Suppressor macrophage (primary cell): ENCODE measurements at places on chromosomes 11 and 22.

DNA sequence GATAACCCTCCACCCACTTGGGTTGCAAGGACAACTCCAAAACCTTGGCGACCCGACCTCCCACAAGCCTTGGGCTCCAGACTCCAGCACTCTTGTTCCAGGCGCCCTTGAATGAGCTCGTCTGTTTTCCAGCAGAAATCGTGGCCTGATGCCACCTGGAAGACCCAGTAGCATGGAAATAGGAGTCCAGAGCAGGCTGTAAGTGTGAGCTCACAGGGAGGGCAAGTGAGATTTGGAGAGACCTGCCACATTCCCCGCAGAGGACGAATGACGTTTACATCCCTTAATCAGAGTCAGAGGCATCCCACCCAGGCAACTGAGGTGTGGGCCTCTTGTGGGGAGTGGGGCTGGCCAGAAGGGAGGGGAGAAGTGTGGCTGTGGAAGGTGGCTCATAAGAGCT lies 71.9 kb downstream of the LDLRAD3 start:
- DNase-seq, result no peak

GRCh38 chr11:12008790-12009616 lies 577 bp upstream of the DKK3 start:
- no peak for DNase-seq

DNA sequence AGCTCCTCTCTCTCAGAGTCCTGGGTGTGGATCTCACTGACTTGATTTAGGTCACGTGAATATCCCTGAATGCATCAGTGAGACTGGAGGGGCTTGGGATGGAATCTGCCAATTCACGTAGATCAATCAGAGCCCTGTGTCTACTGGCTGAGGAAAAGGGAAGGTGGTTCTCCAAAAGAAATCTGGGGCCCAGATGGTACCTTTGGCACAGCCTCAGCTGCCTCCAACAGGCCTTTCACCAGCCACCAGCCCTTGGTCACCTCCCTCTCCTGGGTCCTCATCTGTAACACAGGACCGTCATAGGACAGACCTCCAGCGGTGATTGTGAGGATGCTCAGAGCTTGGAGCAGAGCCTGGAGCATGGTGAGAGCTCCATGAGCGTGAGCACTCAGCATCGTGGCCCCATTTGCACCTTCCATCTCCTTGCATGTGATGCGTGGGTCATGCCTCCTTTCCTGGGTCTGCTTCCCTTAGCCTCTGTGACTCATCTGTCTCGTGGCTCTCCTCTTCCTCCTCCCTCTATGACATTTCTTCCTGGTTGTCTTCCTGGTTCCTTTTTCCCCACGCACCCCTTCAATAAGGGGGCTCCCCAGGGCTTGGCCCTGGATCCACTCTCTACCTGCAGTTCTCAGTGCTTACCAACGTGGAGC lies 7.5 kb upstream of the MIEF1 start:
- peak; percentile 93 for DNase-seq

DNA sequence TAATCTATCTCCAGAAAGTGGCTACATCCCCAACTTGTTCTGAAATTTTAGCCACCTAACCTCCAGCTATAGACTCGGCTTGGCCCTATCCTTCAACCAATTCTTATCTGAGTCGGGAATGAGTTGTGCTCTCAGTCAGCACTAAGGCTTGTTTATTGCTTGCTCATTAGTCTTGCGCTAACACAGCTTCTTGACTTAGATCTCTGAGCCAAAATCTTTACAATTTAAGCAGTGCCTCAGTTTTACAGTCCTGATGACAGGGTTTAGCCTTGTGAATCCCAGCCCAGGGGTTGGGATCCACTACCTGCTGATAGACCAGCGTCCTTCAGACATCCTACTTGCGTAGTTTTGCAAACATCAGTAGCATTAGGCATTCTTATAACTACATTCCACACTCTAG lies 144.6 kb downstream of the NOX4 start:
- no peak for DNase-seq

GRCh38 chr11:7495882-7496551 lies 10.7 kb downstream of the OLFML1 start:
- DNase-seq, result peak; percentile 74

GRCh38 chr11:27040302-27041115 lies at the start of gene BBOX1:
Gene BBOX1, plus strand, starts transcription at chr11:27040815. Its CDS starts 14,616 bp downstream, at chr11:27055431.
- no peak for DNase-seq

DNA sequence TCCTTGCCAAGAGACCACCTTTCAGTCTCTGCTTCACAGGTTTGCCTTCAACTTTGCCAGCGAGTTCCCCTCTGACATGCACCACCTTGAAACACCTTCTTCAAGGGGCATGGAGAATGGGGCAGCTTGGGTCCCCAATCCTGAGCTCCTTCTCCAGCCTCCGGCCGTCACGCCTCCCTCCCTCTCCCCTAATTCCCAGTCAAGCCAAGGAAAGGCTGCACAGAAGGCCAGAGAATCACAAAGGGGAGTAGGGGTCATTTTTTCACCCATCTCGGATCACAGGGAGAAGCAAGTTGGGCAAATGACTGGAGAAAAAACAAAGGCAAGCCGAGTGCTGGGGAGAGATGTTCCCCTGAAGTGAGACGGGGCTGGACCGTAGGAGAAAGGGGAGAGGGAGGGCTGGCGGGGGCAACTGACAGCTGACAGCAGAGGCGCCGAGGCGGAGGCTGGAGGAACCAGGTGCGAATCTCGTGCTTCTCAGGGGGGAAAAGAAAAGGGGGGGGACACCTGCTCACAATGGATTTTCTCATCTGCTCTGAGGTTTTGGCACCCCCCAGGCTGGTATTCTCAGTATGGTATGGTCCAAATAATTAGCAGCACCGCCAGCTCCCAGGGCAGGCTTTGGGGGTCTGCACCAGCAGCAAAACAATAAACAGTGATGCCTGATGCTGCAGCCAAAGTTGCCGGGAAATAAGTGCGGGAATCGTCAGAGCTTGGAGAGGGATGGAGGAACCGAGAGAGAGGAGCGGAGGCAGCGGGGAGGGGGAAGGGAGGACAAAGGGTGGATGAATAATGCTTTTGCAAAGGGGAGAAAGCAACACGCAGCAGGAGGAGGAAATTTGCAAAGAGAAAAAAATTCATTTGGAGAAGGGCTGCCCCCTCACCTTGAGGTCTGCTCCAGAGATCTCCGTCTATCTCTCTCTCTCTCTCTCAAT lies 644 bp downstream of the YPEL4 start:
- peak; percentile 54 for DNase-seq

GRCh38 chr11:84884836-84885235 lies 742.3 kb downstream of the DLG2 start:
- DNase-seq, result no peak

DNA sequence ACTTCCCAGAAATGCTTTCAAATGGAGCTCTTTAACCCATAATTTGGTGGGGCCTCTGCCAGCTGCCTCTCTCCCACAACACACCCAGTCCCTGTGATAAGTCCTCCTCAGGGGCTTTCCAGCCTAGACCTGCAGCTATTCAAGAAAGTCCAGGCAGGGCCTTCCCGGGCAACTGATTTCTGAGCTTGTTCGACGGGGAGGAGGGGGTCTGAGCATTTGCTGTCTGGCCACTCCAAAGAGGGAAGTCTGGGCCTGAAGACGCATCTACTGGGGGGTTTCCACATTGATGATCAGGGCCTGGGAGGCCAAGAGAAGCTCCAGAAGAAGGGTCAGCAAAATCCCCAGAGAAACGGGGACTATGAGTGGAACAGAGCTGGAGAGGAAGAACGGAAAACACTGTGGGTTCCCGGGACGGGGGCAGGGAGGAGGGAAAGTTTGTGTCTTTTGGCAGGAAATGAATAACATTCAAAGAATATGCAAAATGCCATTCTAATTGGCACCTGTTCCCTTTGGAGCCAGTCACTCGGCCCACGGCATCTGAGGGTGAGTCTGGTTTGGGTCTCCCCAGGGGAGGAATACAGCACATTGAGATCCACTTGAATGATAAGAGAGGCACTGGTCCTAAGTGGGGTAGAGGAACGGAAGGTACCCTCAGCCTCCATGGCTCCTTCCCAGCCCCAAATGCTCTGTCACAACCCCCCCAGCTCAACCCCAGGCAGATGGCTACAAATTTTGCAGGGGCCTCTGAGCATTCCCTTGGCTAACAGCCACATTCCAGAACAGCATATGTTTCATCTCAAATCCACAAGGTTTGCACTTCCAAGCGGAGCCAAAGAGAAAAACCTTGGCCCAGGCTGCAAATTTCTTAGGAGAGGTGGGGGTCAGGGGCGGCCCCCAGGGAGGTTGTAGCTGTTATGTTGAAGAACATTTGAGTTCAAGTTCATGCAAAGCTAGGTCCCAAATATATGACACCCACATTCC lies 72.0 kb downstream of the RPUSD4 start:
- no peak for DNase-seq

- DNase-seq, result no peak
Observed at GRCh38 chr22:50419116-50419515, 55.7 kb downstream of the SBF1 start.

DNA sequence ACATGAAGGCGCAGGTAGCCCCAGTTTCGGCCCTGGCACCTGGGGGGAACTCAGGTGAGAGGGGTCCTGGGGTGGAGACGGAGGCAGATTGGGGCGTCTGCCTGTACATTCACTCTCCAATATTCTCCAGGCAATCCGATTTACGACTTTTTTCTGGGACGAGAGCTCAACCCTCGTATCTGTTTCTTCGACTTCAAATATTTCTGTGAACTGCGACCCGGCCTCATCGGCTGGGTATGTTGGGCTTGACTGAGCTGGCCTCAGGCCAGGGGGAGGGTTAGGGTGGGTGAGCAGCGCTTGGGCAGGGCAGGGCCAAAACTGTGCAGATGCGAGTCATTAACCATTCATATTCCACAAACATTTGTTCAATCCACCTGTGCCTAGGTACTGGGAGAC lies 1.7 kb downstream of the TM7SF2 start:
- no peak for DNase-seq

DNA sequence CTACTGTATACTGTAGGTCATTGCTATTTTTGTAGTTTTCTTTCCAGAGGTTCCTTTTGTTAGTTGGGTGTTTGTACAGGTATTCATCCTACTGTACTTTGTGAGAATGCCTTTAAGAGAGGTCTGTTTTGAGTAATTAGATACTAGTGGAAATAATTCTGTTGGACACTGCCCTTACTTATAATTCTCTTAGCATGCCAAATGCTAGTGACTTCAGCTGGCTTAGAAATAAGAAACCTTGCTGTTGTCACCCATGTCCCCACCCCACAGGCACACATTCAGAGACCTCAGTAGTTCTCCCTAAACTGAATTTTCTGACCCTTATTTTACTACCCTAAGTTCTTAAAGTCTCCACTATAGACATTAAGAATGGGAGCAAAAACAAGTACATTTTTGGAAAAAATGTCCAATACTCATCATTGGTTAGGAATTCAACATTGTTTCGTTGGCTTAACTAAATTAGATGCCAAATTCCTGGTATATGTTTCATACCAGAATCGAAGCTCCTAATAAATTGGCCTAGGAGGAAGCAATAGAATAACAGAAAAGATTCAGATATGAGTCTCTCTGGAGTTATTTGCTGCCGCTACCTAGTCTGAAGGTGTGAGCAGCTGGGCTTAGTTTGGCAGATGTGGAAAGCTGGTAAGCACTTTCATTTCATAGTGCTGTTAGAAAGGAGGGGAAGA lies 28.4 kb downstream of the ZNF143 start:
- DNase-seq, result no peak

GRCh38 chr11:26078231-26078821 lies 253.6 kb upstream of the ANO3 start:
- DNase-seq, result no peak

GRCh38 chr11:18972336-18972735 lies 33.1 kb upstream of the MRGPRX1 start:
- no peak for DNase-seq

DNA sequence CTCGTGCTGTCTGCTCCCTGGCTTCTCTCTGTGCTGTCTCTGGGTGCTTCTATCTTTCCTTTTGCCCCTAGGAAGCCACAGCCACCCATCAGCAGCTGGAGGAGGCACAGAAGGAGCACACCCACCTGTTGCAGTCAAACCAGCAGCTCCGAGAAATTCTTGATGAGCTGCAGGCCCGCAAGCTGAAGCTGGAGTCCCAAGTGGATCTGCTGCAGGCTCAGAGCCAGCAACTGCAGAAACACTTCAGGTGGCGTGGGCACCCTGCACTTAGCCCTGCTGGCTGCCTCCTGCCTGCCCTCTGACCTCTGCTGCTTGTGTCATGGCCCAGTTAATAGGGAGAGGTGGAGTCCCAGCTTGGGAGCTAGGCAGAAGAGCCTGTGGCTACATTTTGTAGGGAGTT lies 67.8 kb downstream of the CEP164 start:
- no peak for DNase-seq

- peak; percentile 77 for DNase-seq
Observed at GRCh38 chr22:17910561-17911311, 113.6 kb downstream of the MICAL3 start.

DNA sequence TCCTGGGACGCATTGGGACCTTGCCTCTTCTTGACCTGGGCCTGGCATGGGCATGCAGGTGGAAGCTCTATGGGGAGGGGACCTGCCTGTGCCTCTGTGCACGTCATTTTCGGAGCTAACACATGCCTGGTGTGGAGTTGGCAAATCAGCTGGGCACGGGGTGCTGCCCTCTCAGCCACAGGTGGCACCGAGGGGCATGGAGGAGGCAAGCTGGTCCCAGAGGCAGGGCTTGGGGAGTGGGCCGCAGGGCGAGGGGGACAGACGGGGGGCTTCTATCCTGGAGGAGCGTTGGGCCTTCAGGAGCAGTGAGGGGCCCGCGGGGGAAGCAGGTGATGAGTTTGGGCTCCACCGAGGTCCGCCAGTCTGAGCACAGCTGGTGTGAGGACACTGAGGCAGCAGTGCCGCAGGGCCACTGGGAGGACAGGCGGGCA lies 362.0 kb downstream of the TBC1D22A start:
- DNase-seq, result no peak

GRCh38 chr11:12261551-12261950 lies 115.8 kb upstream of the PARVA start:
- DNase-seq, result no peak

GRCh38 chr11:58394195-58394594 lies 12.5 kb downstream of the OR5B3 start:
- no peak for DNase-seq

DNA sequence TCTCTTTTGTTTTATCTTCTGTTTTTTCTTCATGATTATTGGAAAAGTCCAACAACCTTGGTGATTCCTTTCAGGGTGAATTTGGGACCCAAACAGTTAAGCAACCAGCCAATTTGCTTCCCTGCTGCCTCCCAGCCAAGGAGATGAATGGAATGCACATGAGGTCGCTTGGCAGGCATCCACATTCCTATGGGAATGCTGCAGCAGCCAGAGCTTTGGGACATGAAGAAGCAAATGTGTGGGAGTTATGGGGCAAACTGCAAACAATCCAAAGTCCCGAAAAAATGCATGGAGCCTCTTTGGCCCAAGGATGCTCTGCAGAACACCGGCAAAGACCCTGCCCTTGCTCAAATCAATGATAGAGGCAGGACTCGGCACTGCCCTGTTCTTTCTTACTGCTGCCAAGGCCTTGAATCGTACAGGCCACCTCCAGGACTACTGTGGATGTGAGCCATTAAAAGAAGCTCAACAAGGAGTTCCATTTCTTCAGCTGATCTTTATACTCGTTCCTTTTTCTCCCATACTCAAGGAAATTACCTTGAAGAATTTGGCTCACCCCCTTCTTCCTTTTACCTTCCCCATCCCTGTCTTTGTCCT lies 117.3 kb upstream of the TEAD1 start:
- no peak for DNase-seq
